ENCODE measurements at places on chromosomes 12 and 14.

GRCh38 chr14:34750670-34751069 lies 36.3 kb upstream of the CFL2 start:
- peaks cover 26% of the 10 kb centered on the region for H3K36me3 ChIP-seq
- H3K4me3 ChIP-seq: no peak overlapping the region
- no peaks in the 10 kb centered on the region for H3K4me1 ChIP-seq
- no peak for DNase-seq
- no peak overlapping the region for H3K27ac ChIP-seq
- H3K27me3 ChIP-seq: no peaks in the 10 kb centered on the region

DNA sequence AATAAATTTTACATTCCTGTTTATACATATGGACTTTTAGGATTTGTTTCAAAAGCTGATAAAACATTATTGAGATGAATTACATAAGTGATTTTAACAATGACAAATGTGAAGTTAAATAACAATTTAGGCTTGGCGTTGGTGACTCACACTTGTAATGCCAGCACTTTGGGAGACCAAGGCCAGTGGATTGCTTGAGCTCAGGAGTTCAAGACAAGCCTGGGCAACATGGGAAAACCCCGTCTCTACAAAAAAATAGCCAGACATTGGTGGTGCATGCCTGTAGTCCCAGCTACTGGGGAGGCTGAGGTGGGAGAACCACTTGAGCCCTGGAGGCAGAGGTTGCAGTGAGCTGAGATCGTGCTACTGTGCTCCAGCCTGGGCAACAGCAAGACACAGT lies 7.4 kb downstream of the ACOT2 start:
- H3K4me3 ChIP-seq: no peak overlapping the region
- no peaks in the 10 kb centered on the region for H3K27me3 ChIP-seq
- DNase-seq: no peak
- H3K4me1 ChIP-seq: no peaks in the 10 kb centered on the region
- H3K27ac ChIP-seq: no peak overlapping the region
- peaks cover 21% of the 10 kb centered on the region for H3K36me3 ChIP-seq

DNA sequence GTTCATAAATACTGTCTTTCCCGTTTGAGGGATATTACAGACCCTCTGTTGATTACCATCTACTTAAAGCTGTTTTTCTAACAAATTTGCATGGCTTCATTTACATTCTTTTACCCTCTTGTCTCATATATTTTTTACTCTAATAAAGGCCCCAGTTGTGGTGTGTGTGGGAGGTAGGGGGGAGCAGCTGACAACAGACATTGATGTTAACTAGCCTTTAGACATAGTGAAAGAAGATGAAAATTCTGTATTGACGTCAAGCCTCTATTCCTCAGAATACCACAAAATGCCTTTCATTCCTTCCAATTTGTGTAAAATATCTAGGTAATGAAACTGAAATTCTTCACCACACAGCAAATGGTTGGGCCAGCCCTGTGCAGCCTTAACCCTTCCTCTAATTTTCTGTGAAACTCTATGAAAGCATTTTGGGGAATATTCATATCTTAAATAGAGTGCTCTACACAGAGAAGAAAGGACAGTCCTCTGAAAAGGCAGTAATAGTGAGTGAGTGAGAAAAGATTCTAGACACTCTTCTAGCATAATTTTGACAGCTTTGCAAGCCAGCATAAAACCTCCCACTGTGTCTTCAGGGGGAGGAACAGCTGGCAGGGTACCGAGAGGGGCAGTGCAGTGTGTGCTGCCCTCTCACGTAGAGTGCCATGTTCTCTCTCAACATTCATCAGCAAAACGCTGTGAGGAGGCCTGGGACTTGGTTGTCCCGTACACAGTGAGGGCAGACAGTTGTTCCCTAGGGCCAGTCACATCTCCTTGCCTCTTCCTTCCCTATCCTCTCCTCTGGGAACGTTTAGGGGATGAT lies 20.1 kb upstream of the CERS5 start:
- H3K4me3 ChIP-seq: no peak overlapping the region
- H3K27me3 ChIP-seq: no peaks in the 10 kb centered on the region
- H3K27ac ChIP-seq: peak overlapping the region; percentile 82
- H3K36me3 ChIP-seq: peaks cover 53% of the 10 kb centered on the region
- DNase-seq: peak; percentile 33

GRCh38 chr14:100439781-100440180 lies 116.6 kb downstream of the SLC25A47 start:
- no peaks in the 10 kb centered on the region for H3K36me3 ChIP-seq
- DNase-seq: no peak
- H3K4me1 ChIP-seq: peaks cover 27% of the 10 kb centered on the region

DNA sequence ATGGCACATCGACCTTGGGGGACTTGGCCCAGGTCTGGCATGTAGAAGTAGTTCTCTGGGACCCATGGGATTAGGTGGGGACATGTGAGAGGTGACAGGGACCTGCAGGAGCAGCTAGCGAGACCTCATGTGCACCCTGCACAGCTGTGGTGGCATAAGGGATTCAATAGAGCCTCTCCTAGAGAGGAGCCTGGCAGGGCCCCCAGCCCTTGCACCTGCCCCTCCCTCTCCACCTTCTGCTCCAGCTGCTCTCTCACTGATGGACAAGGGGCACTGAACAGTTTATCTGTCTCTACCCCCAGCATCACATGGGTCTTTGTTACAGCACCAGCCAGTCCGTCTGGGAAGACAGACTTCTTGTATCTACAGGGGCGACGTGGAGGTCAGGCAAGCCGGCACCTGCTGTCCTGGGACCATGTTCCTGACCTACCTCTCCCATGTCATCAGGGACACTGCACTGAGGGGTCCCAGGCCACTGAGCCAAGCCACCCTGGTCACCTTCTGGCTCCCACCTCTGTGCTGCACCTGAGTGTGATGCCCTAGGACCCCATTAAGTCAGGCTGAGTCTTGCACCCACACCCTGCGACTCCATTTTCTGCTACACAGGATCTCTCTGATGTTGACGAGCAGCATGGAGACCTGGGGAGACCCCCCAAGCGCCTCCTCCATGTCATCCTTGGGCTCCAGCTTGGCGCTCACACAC lies 32.6 kb downstream of the DDX11 start:
- H3K36me3 ChIP-seq: peaks cover 11% of the 10 kb centered on the region
- no peak overlapping the region for H3K4me3 ChIP-seq
- peaks cover 3% of the 10 kb centered on the region for H3K27me3 ChIP-seq
- no peak overlapping the region for H3K27ac ChIP-seq

GRCh38 chr14:34539407-34540180 lies at the start of gene EAPP:
Gene EAPP, minus strand, starts transcription at chr14:34539701. Its CDS starts 73 bp downstream, at chr14:34539628.
- H3K27ac ChIP-seq: peak within 1 kb of the TSS; percentile 93
- H3K27me3 ChIP-seq: no peaks in the 10 kb centered on the region

DNA sequence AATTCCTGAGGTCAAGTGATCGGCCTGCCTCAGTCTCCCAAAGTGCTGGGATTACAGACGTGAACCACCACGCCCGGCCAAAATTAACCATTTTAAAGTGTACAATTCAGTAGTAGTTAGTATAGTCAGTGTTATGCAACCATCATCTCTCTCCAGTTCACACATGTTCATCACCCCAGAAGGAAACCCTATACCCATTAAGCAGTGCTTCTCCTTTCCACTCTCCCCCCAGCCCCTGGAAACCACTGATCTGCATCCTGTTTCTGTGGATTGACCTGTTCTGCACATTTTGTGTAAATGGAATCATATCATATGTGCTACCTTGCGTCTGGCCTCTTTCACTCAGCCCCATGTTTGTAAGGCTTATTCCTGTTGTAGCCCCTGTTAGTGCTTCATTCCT lies 52.2 kb downstream of the PHETA1 start:
- H3K27me3 ChIP-seq: peaks cover 5% of the 10 kb centered on the region
- no peak for DNase-seq
- no peaks in the 10 kb centered on the region for H3K36me3 ChIP-seq
- H3K27ac ChIP-seq: no peak overlapping the region
- no peaks in the 10 kb centered on the region for H3K4me1 ChIP-seq

DNA sequence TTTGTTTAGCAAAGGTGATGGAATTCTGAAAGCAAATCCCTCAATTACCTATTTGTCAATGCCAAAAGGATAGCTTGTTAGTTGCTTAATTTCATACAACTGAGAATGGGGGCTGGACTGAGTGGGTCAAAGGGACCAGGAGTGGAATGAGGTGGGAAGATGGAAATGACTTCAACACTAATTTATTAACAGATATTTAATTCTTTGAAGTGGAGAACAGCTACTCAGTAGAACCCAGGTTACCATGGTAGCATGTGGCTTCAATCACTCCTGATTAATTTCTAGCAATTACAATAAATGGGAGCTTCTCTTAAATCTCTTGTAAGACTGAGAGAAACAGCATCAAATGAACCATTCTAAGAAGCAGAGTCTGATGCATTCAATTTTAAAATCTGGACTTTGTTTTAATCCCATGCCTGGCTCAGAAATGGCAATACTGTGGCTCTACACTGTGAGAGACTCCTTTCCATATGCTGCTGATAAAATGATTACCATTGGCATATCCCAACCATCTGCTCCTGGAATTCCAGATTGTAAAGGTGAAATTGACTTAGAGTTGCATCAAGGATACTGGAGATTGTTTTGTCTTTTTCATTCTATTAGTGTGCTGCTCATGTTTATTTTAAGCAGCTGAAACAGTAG lies 607.8 kb downstream of the SNAPC1 start:
- H3K27me3 ChIP-seq: no peaks in the 10 kb centered on the region
- no peak for DNase-seq
- H3K4me1 ChIP-seq: no peaks in the 10 kb centered on the region
- H3K27ac ChIP-seq: no peak overlapping the region

DNA sequence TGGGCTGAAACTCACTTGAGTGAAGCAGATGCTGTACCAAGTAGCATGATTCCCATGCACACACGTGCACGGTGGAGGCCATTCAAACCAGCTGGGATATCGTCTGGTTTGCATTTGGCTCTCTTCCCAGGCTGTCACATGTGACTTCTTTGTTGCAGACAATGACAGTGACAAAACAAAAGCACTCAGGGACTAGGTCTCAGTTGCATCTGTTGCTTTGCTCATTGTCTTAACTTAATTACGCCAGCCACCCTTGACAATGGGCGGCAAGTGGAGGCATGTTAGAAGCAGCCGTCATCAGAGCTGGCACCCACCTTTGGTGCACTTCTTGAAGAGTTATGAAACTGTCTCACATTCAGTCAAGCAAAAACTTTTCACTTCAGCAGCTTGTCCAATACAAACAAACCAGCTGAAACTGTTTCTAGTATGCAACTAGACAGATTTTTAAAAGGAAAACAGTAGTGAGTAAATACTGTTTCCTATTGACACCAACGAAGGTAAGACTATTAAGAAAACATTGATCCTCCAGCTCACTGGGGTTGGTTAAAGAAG lies 74.3 kb downstream of the IGF1 start:
- H3K27ac ChIP-seq: no peak overlapping the region
- H3K36me3 ChIP-seq: no peaks in the 10 kb centered on the region
- DNase-seq: no peak
- H3K4me3 ChIP-seq: no peak overlapping the region
- H3K4me1 ChIP-seq: no peaks in the 10 kb centered on the region

All from activated CD4-positive, alpha-beta memory T cell treated with anti-CD3 and anti-CD28 coated beads, Interleukin-2, amount 10 ng/mL, durations not matched to agents 7 days and 5 days (primary cell).